Smooth muscle cell of the coronary artery (primary cell): ENCODE measurements at places on chromosomes 11 and 22. TPM values are rescaled to one million over a fixed set of nuclear protein-coding genes. Genes with fewer than 3 reads are reported as not detected.

OR6A2 gene
- total RNA-seq, result 0.12 and 0.15 TPM in 2 replicates

SULT4A1 gene
- total RNA-seq, result 0.15 and 0.35 TPM in 2 replicates

OR51B4 gene
- total RNA-seq, result not detected in 2 replicates

NXPE4 gene
- total RNA-seq, result not detected in 2 replicates

GAL3ST1 gene
- not detected in 2 replicates for total RNA-seq

APOBEC3G gene
- 8.6 and 9.1 TPM in 2 replicates for total RNA-seq

ATF4 gene
- 222 and 274 TPM in 2 replicates for total RNA-seq

ALKBH3 gene
- total RNA-seq, result 16.3 and 29.9 TPM in 2 replicates

MB gene
- total RNA-seq, result 0.15 TPM in 1 of 2 replicates, not detected in the other

FREY1 gene
- 0.75 and 1.8 TPM in 2 replicates for total RNA-seq

KRTAP5-8 gene
- total RNA-seq, result not detected in 2 replicates

VEGFB gene
- total RNA-seq, result 20.7 and 23.5 TPM in 2 replicates

ZNF74 gene
- 7.7 and 10.7 TPM in 2 replicates for total RNA-seq

SLC35E4 gene
- total RNA-seq, result 5.7 and 7.7 TPM in 2 replicates

NPAS4 gene
- total RNA-seq, result not detected in 2 replicates

KDM4E gene
- not detected in 2 replicates for total RNA-seq

SMTNL1 gene
- total RNA-seq, result not detected in 2 replicates

OR8G1 gene
- not detected in 2 replicates for total RNA-seq

CNTF gene
- total RNA-seq, result 0.70 and 0.90 TPM in 2 replicates

SOX10 gene
- total RNA-seq, result not detected in 2 replicates

IFITM10 gene
- 0.82 and 2.5 TPM in 2 replicates for total RNA-seq

OR2AT4 gene
- total RNA-seq, result not detected in 2 replicates

LDHA gene
- total RNA-seq, result 462 and 692 TPM in 2 replicates

PI4KA gene
- 21.5 and 37.3 TPM in 2 replicates for total RNA-seq

SLC5A4 gene
- not detected in 2 replicates for total RNA-seq

SPDYC gene
- total RNA-seq, result not detected in 2 replicates

F2 gene
- 0.08 TPM in 1 of 2 replicates, not detected in the other for total RNA-seq
